ENCODE measurements at places on chromosomes 16 and 17.

DNA sequence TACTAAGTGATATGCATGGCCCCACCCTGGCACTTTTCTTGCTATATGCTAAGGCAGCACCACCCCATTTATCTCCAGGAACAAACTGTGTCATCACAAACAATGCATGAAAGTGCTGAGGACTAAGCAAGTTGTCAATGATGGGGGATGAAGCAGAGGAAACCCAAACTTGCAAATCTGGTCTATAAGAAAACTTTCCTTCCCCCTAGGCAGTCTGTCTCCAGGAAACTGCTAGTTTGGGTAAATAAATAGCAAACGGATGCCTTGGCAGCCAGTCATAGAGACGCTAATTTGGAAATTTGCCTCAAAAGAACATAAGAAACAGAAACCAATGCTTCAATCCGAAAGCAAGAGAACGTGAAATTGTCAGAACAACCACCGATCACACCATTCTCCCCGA lies 5.6 kb upstream of the HSBP1 start:
- DNase-seq, result no peak

- DNase-seq, result no peak
These were observed 41.4 kb downstream of the RPH3AL start for GRCh38 chr17:311119-311782.

DNA sequence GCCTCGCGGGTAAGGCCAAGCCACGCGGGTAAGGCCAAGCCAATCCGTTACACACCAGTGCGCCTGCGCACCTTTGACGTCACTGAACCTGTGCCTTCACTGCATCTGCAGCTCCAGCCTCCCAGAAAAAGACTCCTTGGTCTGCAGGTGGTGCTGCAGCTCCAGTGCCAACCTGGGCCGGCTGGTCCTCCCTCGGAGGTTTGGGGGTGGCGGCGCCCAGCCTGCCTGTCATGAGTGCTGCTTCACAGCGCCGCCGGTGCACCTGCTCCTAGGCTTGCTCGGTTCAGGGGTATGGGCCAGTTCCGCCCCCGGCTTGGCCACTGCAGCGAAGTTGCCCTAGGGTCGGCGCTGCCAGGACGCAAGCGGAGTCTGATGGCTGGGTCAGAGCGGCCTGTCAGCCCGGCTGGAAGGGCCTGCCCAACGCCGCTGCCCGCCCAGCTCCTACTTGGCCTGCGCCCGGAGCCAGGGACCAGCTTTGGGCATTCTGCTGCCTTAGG lies 146.6 kb downstream of the USP22 start:
- peak; percentile 50 for DNase-seq

GRCh38 chr17:61179380-61179806 lies 220.2 kb upstream of the TBX2 start:
- no peak for DNase-seq

DNA sequence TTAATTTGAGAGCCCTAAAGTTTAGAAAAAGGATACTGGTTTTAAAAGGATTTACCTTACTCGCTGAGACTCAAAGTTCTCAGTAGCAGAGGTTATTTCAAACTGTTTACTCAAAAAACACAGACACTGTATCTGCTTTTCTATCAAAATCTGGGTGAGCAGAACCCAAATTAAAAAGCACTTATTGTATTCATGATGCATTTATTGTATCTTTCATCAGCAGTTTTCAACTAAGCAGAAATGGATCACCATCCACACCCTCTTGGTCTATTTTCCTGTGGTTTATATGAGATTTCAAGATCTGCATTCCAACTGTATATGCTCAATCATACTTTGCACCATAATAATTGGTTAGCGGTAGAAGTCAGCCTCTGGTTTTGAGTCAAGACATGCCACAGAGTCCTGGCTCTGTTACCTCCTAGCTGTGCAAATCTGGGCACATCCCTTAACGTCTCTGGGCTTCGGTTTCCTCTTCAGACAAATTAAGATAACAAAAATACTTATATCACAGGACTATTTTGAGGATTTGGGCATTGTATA lies 109.5 kb downstream of the ASIC2 start:
- DNase-seq, result no peak
